Activated naive CD8-positive, alpha-beta T cell treated with anti-CD3 and anti-CD28 coated beads for 36 hours (primary cell): ENCODE measurements at places on chromosomes 13 and 19.

- no peak for DNase-seq
- H3K36me3 ChIP-seq: no peaks in the 10 kb centered on the region
- H3K27ac ChIP-seq: no peak overlapping the region
- H3K4me3 ChIP-seq: no peak overlapping the region
- no peaks in the 10 kb centered on the region for H3K27me3 ChIP-seq
- H3K4me1 ChIP-seq: no peaks in the 10 kb centered on the region
These were observed 67.4 kb upstream of the UBAC2 start for GRCh38 chr13:99133230-99133629.

- DNase-seq: no peak
- no peak overlapping the region for H3K27ac ChIP-seq
- no peaks in the 10 kb centered on the region for H3K4me1 ChIP-seq
- H3K4me3 ChIP-seq: no peak overlapping the region
These were observed 21.1 kb downstream of the CEACAM8 start for GRCh38 chr19:42573642-42574041.

GRCh38 chr19:33676999-33677665 lies 55.4 kb downstream of the CHST8 start:
- H3K36me3 ChIP-seq: no peaks in the 10 kb centered on the region
- no peak for DNase-seq
- peaks cover 15% of the 10 kb centered on the region for H3K27me3 ChIP-seq
- no peaks in the 10 kb centered on the region for H3K4me1 ChIP-seq
- H3K4me3 ChIP-seq: no peak overlapping the region

GRCh38 chr13:66402066-66402465 lies 828.1 kb downstream of the PCDH9 start:
- H3K27me3 ChIP-seq: no peaks in the 10 kb centered on the region
- H3K27ac ChIP-seq: no peak overlapping the region
- no peak overlapping the region for H3K4me3 ChIP-seq
- no peaks in the 10 kb centered on the region for H3K4me1 ChIP-seq
- no peak for DNase-seq
- H3K36me3 ChIP-seq: no peaks in the 10 kb centered on the region

GRCh38 chr13:23600534-23600933 lies 30.3 kb downstream of the TNFRSF19 start:
- no peak overlapping the region for H3K27ac ChIP-seq
- H3K4me3 ChIP-seq: no peak overlapping the region
- no peaks in the 10 kb centered on the region for H3K4me1 ChIP-seq
- H3K27me3 ChIP-seq: peaks cover 22% of the 10 kb centered on the region
- DNase-seq: no peak

DNA sequence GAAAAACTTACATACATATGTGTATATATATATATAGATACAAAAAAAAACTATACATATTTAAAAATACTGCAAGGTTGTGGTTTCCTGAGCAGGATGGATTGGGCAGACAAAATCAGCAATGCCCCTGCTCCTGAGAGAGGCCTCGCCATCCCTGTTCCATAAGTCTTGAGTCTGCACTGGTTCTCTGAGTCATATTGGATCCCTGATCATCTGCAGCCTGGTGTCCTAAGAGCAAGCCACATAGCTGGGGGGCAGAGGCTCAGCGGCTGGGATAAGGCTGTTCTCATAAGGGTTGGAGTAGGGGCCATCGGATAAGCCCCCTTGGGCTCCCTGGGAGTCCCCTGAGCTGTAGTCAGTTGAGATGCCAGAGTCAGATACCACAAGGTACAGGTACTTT lies 3.3 kb downstream of the SWSAP1 start:
- H3K4me1 ChIP-seq: peaks cover 33% of the 10 kb centered on the region
- peaks cover 17% of the 10 kb centered on the region for H3K27me3 ChIP-seq
- no peak for DNase-seq
- no peak overlapping the region for H3K27ac ChIP-seq

- H3K27me3 ChIP-seq: no peaks in the 10 kb centered on the region
- H3K4me3 ChIP-seq: no peak overlapping the region
- no peaks in the 10 kb centered on the region for H3K36me3 ChIP-seq
These were observed 1.5 kb upstream of the MED25 start for GRCh38 chr19:49816590-49816989.

- H3K4me1 ChIP-seq: no peaks in the 10 kb centered on the region
- no peaks in the 10 kb centered on the region for H3K27me3 ChIP-seq
- H3K4me3 ChIP-seq: no peak overlapping the region
- no peaks in the 10 kb centered on the region for H3K36me3 ChIP-seq
- no peak for DNase-seq
- H3K27ac ChIP-seq: no peak overlapping the region
These were observed 60.1 kb downstream of the DACH1 start for GRCh38 chr13:71806886-71807285.

DNA sequence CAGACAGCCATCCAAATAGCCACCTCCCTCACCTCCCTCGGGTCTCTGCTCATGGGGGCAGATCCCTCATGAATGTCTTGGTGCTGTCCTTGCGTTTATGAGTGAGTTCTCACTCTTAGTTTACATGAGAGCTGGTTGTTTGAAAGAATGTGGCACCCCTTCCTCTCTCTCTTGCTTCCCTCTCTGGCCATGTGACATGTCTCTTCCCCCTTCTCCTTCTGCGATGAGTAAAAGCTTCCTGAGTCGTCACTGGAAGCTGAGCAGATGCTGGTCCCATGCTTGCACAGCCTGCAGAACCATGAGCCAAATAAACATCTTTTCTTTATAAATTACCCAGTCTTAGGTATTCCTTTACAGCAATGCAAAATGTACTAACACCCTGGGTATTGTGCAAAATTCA lies 208.7 kb downstream of the LACC1 start:
- H3K4me1 ChIP-seq: peaks cover 29% of the 10 kb centered on the region
- H3K27me3 ChIP-seq: no peaks in the 10 kb centered on the region
- H3K36me3 ChIP-seq: peaks cover 7% of the 10 kb centered on the region
- DNase-seq: no peak
- H3K4me3 ChIP-seq: no peak overlapping the region

DNA sequence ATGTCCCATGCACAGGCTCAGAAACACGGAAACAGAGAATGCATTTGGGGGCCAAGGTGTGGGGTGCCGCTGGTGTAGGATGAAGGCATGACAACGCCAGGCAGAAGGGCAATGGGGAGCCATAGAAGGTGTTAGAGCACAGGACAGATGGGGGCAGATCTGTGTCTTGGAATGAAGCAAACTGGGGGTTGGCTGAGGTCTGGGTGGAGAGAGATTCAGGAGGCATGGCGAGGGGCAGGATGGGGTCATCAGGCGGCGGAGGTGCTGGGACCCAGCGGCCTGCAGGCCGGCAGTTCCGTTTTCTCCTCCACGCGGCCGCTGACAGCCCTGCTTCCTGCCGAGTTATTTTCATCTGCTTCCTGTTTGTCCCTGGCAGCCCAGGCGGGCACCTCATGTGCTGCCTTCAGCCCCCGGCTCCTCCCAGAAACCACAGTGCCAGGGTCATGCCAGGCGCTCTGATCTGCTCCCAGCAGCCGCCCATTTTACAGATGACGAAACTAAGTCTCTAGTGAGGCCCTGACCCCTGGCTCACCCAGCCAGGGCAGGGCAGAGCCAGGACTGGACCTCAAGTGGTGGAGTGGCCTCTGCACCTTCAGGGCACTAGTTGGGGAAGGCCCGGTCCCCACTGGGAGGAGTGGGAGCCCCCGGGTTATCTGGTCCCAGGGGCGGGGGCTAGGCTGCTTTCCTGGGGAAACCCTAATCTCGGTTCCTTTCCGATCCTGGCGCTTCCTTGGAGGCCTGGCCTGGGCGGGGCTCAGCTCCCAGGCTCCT lies 2.2 kb downstream of the ARHGAP45 start:
- H3K4me3 ChIP-seq: peak overlapping the region; percentile 94
- peaks cover 39% of the 10 kb centered on the region for H3K4me1 ChIP-seq
- peak; percentile 65 for DNase-seq
- peaks cover 37% of the 10 kb centered on the region for H3K36me3 ChIP-seq

DNA sequence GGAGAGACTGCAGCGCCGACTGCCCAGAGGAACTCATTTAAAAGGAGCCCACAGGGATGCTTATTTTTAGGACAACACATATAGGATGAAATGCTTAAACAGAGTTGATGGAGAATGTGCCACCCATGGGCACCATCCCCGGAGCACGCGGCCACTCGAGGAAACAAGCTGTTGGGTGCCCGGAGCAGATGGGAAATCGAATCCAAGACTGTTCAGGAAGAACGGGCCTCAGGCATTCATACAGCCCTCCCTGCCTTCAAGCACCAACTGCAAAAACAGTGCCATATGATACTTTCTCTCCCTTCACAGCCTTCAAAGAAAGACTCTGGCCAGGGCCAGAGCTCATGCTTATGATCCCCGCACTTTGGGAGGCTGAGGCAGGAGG lies 40.2 kb downstream of the RAB20 start:
- peaks cover 3% of the 10 kb centered on the region for H3K36me3 ChIP-seq
- no peak overlapping the region for H3K27ac ChIP-seq

DNA sequence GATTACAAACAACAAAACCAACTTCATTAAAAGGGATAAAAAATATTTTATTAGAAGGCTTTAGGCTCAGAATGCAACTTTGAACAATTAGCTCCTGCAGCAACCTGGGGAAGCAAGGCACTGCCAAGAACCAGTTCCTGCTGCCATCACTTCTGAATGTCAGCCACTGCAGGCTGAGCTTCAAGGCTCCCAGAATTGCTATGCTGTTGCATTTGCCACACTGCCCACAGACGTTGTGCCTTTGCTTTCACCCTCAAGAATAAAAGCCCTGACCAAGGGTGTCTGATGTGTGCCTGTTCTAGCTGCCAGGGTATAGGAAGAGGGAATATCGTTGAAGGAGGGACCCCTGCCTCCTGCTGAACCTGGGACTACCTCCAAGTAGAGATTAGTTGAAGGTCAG lies 238.4 kb downstream of the ITGBL1 start:
- no peak overlapping the region for H3K4me3 ChIP-seq
- no peak for DNase-seq
- no peaks in the 10 kb centered on the region for H3K36me3 ChIP-seq
- no peaks in the 10 kb centered on the region for H3K4me1 ChIP-seq

DNA sequence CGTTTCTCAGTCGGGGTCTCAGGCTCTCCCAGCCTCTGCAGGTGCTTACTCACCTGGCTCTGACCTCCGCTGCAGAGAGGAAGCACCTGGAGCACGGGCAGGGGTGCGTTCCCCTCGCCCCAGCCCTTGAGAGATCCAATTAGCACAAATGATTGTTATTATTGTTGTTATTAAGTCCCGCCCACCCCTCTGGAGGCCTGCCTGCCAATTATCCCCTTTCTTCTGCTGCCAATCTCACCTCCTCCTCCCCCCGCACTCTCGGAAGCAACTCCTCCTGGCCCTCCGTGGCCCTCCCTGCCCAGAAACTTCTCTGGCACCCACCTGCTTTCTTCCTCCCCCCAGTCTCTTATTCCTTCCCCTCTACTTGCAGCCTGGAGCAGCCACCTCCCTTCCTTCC lies 8.8 kb downstream of the ZNF787 start:
- DNase-seq: no peak
- H3K4me1 ChIP-seq: peaks cover 44% of the 10 kb centered on the region
- H3K4me3 ChIP-seq: peak overlapping the region; percentile 35
- peaks cover 11% of the 10 kb centered on the region for H3K36me3 ChIP-seq

DNA sequence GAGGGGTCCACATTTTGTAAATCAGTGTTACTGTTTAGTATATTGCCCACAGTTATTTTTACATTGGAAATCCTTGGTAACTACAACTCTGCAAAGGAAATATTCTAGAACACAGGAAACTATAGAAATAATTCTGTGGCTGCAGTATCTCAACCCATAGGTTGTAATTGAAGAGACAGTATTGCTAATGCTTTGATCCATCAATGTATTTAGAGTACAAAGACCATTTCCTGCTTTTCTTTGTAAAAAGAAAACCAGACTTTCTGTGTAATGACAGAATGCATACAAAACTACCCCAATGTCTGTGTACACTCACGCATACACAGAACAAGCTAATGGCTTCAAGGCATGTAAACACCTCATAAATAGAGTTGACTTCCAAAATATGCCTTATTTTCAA lies 622.1 kb upstream of the ARGLU1 start:
- no peak overlapping the region for H3K4me3 ChIP-seq
- peaks cover 10% of the 10 kb centered on the region for H3K27me3 ChIP-seq
- H3K27ac ChIP-seq: no peak overlapping the region

DNA sequence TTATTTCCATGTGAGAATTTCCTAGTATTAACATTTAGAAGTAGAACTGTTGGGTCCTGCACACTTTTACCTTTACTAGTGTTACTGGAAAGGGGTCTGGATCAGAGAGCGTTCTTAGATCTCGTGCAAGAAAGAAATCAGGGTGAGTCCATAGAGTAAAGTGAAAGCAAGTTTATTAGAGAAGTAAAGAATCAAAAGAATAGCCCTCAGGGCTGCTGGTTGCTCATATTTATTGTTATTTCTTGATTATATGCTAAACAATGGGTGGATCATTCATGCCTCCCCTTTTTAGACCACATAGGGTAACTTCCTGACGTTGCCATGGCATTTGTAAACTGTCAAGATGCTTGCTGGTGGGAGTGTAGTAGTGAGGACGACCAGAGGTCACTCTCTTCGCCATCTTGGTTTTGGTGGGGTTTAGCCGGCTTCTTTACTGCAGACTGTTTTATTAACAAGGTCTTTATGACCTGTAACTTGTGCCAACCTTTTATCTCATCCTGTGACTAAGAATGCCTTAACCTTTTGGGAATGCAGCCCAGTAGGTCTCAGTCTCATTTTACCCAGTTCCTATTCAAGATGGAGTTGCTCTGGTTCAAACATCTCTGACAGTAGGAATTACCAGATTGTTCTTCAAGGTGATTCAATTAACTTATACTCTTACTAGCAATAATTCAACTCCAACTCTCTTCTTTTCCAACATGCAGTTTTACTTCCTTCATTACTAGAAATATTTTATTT lies 27.4 kb downstream of the NDFIP2 start:
- H3K4me3 ChIP-seq: no peak overlapping the region
- peaks cover 12% of the 10 kb centered on the region for H3K36me3 ChIP-seq
- no peak for DNase-seq
- H3K27me3 ChIP-seq: no peaks in the 10 kb centered on the region
- peaks cover 26% of the 10 kb centered on the region for H3K4me1 ChIP-seq

GRCh38 chr19:37953171-37953917 lies 46.3 kb downstream of the SIPA1L3 start:
- no peak overlapping the region for H3K27ac ChIP-seq
- peaks cover 20% of the 10 kb centered on the region for H3K36me3 ChIP-seq
- H3K4me3 ChIP-seq: no peak overlapping the region
- no peaks in the 10 kb centered on the region for H3K4me1 ChIP-seq
- no peaks in the 10 kb centered on the region for H3K27me3 ChIP-seq

DNA sequence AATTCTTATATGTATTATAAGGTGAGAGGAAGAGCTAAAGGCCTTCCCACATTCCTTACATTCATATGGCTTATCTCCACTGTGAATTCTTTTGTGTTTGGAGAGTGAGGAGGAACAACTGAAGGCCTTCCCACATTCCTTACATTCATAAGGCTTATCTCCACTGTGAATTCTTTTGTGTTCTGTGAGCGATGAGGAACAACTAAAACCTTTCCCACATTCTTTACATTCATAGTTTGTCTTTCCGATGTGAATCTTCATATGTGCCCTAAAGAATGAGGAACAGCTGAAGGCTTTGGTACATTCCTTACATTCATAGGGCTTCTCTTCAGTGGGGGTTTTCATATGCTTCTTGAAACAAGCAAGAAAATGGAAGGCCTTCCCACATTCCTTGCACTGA lies 13.3 kb downstream of the ZNF699 start:
- no peak for DNase-seq
- H3K27me3 ChIP-seq: no peaks in the 10 kb centered on the region
- peaks cover 93% of the 10 kb centered on the region for H3K36me3 ChIP-seq

GRCh38 chr13:92097337-92097903 lies 699.0 kb downstream of the GPC5 start:
- H3K4me3 ChIP-seq: no peak overlapping the region
- H3K27ac ChIP-seq: no peak overlapping the region
- H3K27me3 ChIP-seq: no peaks in the 10 kb centered on the region
- H3K4me1 ChIP-seq: no peaks in the 10 kb centered on the region
